Ureter (tissue), 1 donor: ENCODE measurements at places on chromosomes 11 and 22. TPM values are rescaled to one million over a fixed set of nuclear protein-coding genes. Genes with fewer than 3 reads are reported as not detected.

GRCh38 chr11:124193221-124194010 is 10.3 kb downstream of the OR10D3 start:
- no peak for DNase-seq

The NXPE1 gene
- not detected for total RNA-seq

The CLMP gene
- 34.4 TPM for total RNA-seq

The MYRF gene
- total RNA-seq: 4.7 TPM

- DNase-seq: no peak
Observed at GRCh38 chr11:71453918-71454304, 908 bp downstream of the NADSYN1 start.

DNA sequence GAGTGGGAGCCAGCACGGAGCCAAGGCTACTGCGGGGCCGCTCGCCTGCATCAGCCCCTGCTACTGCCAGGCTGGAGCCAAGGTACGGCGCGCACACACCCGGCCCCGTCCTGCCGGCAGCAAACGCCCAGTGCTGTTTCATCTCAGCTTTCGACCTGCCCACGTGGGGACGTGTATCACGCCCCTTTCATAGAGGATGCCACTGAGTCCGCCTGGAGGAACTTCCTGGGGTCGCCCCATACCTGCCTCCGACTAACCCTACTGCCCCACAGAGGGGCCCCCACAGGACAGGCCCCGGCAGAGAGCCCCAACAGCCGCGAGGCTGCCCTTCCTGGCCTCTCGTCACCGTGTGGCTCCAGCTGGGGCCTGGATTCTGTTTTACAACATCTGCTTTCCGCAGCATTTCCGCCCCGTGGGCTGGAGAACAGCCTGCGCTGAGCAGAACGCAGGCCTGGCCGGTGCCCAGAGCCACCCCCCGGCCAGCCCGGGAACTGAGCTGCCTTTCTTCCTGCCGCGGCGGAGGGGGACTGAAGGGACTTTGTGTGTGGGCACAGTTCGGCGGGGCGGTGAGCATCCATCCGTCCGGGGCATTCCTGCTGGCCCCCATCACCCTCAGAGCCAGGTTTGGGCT is 22.9 kb upstream of the ARHGAP8 start:
- no peak for DNase-seq

The TSSK2 gene
- not detected for total RNA-seq

DNA sequence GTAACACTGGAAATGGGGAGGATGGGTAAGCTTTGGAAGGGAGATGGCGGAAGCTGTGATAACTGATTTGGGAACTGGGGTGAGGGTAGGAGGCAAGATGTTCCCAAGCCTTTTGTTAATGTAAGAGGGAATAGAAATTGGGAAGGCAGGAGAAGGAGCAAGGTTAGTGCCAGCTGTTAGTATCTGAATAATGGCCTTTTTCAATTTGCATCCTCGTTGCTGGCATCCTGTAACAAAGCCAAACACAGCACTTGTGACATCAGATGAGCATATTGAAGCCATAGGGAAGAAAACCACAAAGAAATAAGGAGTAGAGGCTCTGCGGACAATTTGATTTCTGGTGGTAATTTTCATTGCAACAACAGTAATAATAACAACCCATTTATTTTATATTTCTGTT is 70.9 kb upstream of the CLMP start:
- DNase-seq: no peak

DNA sequence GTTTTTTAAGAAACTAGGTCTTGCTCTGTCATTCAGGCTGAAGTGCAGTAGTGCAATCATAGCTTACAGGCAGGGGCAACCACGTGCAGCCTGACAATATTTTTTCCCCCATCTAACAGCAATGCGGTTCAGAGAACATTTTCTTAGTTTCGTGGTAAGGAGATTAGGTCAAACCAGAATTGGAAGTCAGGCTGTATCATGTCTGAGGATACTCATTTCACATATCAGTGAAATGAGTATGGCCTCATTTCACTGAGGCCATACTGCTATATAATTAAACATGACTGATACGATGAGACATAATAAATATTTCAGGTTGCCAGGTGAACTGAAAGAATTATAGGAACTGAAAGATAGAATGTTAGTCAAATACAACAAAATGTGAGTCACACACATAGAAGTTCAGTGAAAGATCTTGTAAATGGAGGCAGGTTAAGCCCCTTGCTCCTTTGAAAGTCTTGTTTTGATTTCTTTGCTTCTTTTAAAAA is 32.5 kb upstream of the IZUMO1R start:
- no peak for DNase-seq

- no peak for DNase-seq
Observed at GRCh38 chr11:10651656-10652361, 41.7 kb downstream of the IRAG1 start.

DNA sequence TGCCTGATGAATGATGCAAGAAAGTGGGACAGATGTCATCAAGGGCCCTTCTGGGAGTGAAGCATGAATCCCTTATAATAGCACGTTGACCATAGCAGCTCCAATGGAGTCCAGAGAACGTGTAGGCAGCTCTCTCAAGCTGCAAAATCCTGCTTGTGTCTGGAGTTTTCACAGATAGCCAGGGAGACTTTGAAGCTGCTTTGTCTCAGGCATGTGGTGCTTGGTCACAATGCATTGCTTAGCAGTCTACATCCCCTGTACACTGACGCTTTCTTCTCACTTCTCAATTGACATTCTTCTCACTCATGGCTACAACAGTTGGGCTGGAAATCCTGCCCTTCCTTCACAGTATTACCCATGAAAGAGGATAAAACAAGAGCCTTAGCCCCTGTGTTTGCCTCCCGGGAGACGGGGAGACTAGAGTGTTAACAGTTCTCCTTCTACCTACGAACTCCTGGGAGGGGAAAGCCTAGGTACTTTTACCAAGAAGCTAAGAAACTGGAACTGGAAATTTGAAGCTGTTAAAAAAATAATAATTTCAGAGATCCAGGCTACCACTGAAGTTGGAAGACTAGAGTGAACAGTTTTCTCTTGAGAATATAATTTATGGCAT is 20.7 kb upstream of the MMP7 start:
- DNase-seq: no peak

DNA sequence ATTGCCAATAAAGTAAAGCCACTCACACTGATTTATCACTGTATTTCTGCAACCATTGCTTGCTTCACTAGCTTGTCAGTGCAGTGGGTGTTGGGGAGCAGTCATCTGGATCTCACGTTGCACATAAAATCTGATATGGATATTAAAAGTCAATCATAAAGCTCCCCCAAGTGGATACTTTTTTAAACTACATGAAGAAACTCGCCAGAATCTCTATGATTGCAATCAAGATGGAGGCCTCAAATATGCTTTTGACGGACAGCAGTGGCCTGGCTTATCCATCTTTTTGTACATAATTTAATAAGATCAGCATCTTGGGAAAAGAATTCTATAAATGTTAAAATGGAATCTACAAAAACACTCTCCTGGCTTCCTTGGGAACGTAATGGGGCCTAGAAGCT is 137.7 kb downstream of the WT1 start:
- no peak for DNase-seq

DNA sequence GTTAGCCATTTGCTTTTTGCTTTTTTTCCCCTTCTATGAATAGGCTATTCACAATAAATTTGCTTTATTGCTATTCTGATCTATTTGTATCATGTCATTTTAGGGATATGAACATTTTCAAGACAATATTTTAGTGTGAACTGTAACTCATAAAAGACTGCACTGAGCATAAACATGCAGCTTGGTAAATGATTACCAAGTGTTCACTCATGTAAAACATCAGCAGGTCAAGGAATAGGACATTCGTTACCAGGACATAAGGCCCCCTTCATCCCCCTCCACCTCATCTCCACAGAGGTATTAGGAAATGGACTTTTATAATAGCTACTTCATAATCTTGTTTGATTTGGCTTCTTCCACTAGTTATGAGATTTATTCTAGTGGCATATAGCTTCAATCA is 12.4 kb downstream of the NLRP14 start:
- DNase-seq: no peak

- DNase-seq: no peak
Observed at GRCh38 chr11:33657757-33658156, 42.9 kb downstream of the C11orf91 start.

DNA sequence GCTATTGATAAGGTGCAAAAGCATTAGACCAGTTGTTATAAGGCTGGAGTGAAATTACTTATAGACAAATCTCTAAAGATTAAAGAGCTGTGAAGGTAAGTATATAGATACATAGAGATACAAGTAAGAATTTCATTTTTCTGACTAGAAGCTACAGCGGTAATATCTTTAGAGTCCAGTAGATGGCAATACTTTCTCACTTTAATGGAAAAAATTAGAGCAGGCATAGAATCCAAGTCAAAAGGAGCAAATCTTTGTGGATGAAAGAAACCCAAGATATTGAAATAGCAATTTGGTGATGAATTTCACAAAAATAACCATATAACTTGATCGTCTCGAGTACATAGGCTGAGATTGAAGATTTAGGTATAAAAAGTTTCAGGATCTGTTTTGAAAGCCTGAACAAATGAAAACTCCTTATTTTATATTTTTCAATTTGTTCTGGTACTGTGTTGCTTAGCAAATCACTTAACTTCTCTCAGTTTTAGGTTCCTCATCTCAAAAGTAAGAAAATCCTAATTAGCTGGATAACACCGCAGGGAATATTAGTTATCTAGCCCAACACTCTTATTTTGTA is 81.9 kb downstream of the UVRAG start:
- DNase-seq: no peak

The HEPHL1 gene
- total RNA-seq: not detected

The SEZ6L gene
- 0.18 TPM for total RNA-seq

The HTR3B gene
- total RNA-seq: not detected

DNA sequence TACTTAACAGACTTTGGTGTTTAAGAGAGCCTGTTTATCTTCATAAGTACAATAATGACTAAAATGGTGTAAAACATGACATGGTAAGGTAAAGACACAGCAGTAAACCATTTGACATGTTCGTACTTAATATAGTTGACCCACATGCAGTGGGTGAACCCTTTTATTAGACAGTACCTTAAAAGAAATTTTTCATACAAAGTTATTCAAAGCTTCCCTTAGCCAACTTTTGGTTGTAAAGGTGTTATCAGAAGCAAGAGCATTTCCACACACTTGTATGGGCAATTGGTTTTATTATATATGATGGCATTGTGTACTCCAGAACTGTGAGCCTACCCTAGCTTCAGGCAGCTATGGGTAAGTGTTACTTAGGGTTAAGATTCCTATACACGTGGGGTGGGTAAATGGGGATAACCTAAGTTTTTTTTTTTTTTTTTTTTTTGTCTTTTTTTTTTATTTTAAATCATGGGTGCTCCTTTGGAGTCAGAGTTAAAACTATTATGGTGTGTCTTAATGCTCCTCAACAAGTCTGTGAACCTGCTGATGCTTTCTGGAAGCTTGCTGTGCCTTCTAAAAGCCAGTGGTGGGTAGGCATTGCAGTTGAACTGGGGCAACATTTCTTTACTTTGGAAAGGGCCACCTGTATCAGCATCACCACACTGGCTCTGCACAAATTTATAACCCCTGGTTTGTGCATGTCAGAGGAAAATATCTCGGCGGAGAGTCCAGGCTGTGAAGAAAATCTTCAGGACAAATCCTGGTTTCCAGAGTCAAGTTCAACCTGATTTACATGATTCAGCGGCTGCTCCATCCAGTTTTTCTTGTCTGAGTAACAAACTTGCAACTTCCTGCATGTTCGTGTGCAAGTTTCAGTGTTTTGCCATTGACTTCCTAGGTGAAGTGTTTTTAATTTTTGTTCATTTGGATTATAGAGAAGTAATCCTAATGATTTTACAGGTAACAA is 3.3 kb downstream of the PCF11 start:
- DNase-seq: peak; percentile 67

GRCh38 chr11:116980136-116980793 is 118.0 kb downstream of the SIK3 start:
- DNase-seq: no peak

- DNase-seq: no peak
Observed at GRCh38 chr11:85826116-85826855, 15.3 kb upstream of the SYTL2 start.

The SESN3 gene
- total RNA-seq: 35.1 TPM
